Stimulated activated CD4-positive, alpha-beta T cell treated with anti-CD3 and anti-CD28 coated beads, Interleukin-1b, Interleukin-23, amount 100 ng/mL, for 1 hour (primary cell): ENCODE measurements at places on chromosomes 6 and 20.

GRCh38 chr6:41204156-41204555 is 3.2 kb upstream of the TREML2 start:
- DNase-seq = no peak

DNA sequence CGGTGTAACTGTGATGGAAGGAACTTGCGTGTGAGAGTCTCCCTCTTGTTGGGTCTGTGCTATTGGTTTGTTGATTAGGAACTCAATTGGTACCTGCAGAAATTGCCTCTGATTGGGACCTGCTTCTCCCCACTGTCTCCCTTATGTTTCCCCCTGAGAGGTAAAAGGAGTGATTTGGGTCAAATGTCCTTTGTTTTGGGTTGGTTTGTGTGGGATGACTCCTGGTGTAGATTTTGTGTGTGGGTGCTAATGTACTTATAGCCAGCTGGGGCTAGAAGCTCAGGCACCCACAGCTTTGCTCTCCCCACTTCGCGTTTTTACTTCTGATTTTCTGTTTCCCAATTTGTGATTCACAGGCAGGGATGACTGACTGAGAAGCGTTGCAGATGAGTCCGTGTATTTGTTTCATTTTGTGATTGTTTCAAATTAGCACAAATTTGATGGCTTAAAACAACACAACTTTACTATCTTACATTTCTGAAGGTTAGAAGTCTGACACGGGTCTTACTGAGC is 79.1 kb downstream of the UTRN start:
- DNase-seq = no peak

DNA sequence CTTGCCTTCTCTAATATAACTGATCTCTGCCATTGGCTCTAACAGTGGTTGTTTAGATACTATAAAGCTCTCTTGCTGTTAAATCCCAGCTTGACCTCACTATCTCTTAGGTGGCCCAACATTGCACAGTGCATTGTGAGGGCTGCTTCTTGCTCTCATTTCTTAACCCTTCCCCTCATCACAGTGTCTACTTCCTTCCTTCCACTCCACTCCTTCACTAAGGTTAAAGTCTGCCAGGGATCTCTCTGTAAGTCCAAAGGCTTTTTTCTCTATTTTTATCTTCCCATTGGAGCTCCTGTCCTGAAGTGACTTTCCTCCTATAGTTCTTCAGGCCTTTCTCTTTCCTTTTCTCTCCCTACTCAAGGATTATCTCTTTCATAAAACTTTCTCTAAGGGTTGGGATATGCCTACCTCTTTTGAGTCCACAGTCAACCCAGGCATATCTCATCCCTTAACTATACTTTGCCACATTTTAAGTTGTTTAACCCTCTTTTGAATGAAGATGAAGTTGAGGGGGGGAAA is 4.0 kb upstream of the TBC1D22B start:
- no peak for DNase-seq

GRCh38 chr6:15517600-15517999 is 145.2 kb downstream of the DTNBP1 start:
- no peak for DNase-seq

- no peak for DNase-seq
Observed at GRCh38 chr20:36128463-36129159, 25.9 kb upstream of the EPB41L1 start.

GRCh38 chr6:148720897-148721296 is 25.9 kb upstream of the UST start:
- DNase-seq = no peak

DNA sequence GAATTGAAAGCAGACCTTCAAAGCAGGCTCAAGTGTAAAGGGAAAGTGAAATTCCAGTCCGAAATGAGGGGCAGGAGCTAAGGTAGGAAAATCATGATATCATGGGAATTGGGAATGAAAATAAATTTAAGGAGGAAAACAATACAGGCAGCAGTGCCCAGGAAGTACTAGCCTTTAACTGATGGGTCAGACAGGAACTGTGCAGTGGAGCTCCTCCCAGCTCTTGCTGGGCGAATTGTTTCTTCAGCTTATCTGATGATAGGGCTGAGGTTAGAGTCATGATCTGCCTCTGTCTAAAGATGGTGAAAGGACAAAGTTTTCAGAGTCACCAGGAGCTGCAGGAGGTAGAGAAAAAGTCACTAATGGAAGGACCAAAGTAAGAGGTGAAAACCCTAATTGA is 457.9 kb upstream of the PTCHD4 start:
- DNase-seq = no peak

- DNase-seq = no peak
Observed at GRCh38 chr6:56668158-56668557, 25.5 kb upstream of the DST start.

DNA sequence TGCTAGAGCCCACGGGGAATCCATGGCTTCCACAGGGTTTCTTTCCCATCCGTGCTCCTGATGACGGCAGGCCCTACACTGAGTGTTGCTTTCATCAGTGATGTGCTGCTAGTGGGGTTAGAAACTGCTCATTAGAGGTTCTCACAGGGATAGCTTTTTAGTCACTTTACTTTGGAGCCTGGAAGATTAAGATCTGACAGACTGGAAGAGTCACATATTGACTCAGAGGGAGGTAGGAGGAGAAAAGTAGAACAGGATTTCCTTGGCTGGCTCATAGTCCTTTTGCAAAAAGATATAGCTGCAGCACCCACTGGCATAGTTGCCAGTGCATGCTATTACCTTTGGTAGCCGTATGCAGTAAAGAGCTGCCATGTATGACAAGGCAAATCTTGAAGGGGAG is 890.3 kb downstream of the C6orf118 start:
- DNase-seq = no peak

DNA sequence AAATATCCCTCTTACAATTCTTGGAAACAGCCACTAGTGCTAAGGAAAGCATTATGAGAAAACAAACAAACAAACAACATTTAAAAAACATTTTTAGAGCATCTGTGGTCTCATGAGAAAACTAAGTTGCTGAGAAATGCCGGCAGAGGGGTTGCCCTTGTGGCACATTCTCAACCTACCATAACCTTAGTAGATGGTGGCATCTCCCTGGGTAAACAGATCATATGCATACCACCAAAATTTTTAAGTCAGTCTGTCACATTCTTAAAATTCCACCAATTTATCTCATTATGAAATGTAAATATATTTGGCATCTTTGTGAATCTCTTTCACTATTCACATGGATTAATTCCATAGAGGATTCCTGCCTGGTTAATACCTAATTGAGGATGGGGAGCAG is 575.7 kb upstream of the MARCKS start:
- no peak for DNase-seq

- no peak for DNase-seq
Observed at GRCh38 chr20:52809003-52809402, 163.2 kb upstream of the TSHZ2 start.

GRCh38 chr20:22370137-22370536 is 214.2 kb downstream of the FOXA2 start:
- DNase-seq = no peak

GRCh38 chr6:168101590-168102314 is 22.7 kb upstream of the FRMD1 start:
- DNase-seq = no peak

DNA sequence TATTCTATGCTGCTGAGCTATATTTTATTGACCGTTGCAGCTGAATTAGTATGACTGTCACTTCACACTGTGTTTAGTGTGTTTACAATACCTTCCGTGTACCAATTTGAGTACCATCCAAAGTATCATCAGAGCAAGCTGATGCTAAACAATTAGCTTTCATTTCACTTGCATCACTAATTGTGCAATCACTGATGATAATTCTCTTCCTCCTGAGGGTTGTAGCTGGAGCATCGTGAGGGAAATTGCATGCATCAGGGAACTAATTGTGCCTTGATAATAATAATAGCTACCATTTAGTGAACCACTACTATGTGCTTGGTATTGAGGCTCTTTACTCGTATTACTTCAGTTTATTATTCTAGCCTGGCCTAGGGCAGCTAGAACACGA is 384.8 kb upstream of the SOX4 start:
- DNase-seq = no peak

- DNase-seq = no peak
Observed at GRCh38 chr6:148463671-148464070, 121.0 kb downstream of the SASH1 start.

- no peak for DNase-seq
Observed at GRCh38 chr20:36298061-36298460, 8.1 kb upstream of the DLGAP4 start.

DNA sequence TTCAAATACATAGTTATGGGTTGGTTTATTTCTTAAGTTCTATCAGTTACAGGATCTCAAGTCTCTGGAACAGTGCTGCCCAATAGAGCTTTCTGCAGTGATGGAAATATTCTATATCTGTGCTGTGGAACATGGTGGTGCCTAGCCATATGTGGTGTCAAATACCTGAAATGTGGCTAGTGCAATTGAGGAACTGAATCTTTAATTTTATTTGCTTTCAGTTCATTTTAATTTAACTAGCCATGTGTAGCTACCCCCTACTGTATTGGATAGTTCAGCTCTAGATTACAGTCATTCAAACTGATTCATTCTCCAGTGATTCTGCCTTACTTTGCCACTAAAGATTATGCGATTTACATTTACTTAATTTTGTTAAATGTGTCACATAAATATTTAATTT is 503.2 kb downstream of the CDKAL1 start:
- DNase-seq = no peak

GRCh38 chr20:17683218-17684076 is 1.4 kb upstream of the RRBP1 start:
- DNase-seq = no peak

DNA sequence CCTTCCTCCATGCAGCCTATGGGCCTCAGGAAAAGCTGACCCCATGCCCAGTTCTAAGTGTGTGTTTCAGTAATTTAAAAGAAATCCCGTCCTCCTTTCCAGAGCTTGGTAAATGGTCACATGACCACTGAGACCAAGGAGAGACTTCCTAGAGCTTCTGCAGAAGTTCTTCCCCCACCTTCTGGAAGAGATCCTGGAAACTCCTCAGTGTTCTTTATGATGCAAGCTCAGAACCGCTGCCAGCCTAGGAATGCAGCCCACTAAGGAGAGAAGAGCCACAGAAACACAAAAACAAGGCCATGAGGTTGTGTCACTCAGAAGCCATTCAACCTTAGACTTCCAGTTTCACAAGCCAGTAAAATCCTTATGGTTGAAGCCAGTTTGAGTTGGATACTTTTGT is 348.4 kb downstream of the TPBG start:
- no peak for DNase-seq

DNA sequence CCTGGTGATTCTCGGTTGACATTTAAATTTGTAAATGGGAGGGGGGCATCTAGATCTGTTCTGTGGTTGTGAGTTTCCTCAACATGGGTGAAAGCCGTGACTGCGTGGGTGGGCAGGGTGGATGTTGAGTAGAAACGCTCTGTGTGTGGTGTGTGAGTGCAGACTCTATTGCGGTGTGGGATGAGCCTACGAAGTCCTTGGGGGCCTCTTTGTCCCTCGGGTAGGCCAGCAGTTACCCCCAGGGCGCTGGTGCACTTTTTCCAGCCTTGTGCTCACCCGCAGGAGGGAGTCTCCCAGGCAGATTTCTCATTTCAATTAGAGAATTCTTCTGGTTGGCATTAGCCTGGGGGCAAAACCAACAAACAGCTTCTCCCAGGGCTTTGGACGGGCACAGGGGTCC is 10.6 kb downstream of the TOX2 start:
- no peak for DNase-seq

GRCh38 chr6:157181649-157182048 is 141.7 kb downstream of the TMEM242 start:
- DNase-seq = no peak

DNA sequence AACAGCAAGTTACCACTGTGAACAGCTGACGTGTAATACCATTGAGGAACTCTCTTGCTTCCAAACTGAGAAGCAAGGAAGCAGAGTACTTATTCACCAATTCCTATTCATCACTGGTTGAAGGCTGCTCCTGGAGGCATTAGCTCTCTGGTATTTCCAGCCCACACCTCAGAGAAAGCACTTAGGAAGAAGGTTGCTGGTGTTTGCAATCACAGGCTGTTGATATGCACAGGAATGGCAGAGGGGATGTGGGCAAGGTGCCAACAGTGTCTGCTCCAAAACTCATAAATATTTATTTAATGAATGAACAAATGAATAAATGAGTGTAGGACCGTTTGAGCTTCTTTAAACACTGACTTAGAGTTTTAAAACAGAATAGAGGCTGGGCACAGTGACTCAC is 6.9 kb upstream of the RRBP1 start:
- no peak for DNase-seq

GRCh38 chr6:157089258-157089657 is 234.1 kb downstream of the TMEM242 start:
- no peak for DNase-seq

DNA sequence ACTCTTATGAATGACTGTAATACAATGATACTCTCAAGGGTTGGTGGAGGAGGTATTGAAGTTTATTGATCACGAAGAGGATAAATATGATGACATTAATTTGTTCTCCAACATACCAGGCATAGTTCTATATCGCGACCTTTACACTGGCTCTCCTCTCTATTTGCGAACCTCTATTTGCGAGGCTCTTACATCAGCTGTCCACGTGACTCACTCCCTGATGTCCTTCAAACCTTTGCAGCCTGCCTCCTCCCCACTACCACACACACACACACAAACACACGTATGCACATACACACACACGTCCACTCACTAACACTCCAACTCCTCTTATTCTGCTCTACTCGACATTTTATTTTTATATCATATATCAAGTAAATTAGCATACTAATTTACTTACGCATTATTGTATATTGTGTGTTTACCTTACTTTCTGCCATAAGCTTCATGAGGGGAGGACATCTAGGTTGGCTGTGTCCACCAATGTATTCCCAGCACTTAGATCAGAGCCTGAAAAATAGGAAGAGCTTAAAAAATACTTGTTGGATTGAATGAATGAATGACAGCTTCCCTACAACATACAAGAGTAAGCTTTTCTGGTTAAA is 53.3 kb upstream of the TNFRSF21 start:
- DNase-seq = no peak

DNA sequence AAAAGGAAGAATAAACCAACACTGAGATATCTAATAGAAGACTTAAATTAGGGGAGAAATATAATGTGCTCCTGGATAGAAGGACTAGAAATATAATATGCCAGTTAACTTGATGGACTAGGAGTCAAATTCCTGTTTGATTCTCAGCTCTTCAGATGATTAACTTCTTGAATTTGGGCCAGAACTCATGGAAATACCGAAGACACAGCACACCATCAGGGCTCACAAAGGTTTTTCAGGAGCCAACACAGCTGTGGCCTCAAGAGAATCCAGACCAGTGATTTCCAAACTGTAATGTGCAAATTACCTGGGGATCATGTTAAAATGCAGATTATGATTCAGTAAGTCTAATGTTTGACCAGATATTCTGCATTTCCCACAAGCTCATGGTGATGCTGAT is 33.8 kb upstream of the LRRC1 start:
- no peak for DNase-seq

DNA sequence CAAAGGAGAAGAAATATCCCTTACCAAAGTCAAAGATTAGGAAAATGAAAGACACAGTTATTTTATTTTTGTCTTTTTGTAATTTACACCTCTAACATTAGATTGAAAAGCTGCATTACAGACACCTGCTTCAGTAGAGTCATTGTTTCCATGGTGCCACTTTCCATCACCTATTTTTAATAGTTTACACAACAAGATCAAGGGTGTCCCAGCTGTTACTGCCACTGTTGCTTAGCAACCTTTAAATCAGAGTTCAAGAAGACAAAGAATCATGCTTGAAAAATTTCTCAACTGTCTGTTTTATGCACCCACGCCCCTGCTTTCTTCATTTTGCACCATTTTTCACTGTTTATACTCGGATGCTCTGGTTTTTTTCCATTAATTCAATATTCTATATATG is 668.2 kb upstream of the GJE1 start:
- DNase-seq = no peak

- no peak for DNase-seq
Observed at GRCh38 chr6:85684133-85684808, 41.6 kb upstream of the SYNCRIP start.

GRCh38 chr6:44004136-44004535 is 123.1 kb downstream of the MRPL14 start:
- DNase-seq = no peak
